ENCODE measurements at places on chromosomes 5 and 9.

DNA sequence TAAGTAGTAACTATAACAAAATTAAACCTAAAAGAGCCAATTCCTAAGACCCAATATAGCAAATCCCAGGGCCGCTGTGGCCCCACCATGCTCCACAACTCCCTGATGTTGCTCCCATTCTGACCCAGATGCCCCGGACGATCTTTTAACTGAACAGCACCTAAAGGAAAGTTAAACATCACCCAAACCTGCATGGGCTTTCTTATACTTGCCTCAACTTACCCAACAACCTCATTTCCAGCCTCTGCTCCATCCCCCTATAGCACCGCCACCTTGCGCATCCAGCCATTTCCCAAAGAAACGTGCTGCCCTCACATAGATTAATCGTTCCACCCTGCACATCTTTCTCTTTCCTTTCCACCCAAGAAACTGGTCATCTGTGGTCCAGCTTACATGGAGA, 54.6 kb downstream of the ZNF354C start:
- no peak for DNase-seq

- no peak for DNase-seq
Observed at GRCh38 chr5:67333171-67333570, 136.6 kb upstream of the CD180 start.

DNA sequence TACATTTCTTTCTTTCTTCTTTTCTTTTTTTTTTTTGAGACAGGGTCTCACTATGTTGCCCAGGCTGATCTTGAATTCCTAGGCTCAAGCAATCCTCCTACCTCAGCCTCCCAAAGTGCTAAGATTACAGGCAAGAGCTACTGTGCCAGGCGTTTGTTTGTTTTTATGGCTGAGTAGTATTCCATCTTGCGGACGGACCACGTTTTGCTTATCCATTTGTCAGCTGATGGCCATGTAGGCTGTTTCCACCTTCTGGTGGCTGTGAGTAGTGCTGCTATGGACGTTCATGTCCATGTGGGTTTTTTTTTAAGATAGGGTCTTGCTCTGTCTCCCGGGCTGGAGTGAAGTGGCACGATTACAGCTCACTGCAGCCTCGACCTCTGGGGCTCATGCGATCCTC, 2.5 kb downstream of the DOK3 start:
- no peak for DNase-seq

DNA sequence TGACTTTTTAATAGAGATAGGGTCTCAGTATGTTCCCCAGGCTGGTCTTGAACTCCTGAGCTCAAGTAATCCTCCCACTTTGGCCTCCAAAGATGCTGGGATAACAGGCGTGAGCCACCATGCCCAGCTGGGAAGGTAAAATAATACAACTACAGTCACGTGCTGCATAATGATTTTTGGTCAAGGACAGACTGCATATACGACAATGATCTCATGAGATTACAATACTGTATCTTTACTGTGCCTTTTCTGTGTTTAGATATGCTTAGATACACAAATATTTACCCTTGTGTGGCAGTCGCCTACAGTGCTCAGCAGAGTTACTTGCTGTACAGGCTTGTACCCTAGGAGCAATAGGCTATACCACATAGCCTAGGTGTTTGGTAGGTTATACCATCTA, 14.2 kb upstream of the IRF1 start:
- DNase-seq, result no peak

- DNase-seq, result peak; percentile 70
Observed at GRCh38 chr5:172559004-172559932, 81.8 kb upstream of the NEURL1B start.

DNA sequence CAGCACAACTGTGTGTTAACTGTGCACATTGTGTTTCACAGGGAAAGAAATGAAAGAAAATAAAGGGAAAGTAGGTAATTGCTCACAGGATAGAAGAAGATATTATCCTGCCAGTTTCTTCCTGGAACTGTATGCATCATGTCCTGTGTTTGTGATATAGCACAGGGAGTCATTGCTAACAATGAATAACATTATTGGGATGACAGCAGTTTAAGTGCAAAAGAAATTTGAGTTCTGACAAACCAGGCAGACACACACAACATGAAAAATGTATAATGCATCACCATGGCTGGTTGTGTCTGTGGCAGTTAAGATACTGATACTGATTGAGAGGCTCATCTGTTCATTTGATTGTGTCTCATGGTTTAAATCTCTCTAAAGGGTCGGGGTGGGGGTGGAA, 145.4 kb downstream of the SPATA31D1 start:
- no peak for DNase-seq

DNA sequence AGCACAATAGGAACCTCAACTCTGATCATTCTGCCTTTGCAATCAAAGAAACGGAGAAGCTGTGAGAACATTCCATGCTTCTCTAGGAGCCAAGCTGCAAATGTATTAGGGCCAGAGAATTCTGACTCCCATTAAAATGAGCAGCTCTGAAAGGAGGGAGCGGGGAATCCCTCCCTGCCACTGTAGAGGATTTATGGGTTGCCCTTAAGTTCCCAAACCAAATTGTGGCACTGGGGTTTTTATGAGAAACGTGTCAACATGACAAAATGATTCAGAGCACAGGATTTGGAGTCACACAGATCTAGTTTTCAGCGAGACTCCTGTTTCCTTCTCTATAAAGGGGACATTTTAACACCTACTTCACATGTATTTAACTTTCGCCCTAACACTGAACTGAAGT, 1.8 kb downstream of the IL6ST start:
- DNase-seq, result peak; percentile 17

- no peak for DNase-seq
Observed at GRCh38 chr5:131677115-131677514, 42.1 kb upstream of the RAPGEF6 start.

DNA sequence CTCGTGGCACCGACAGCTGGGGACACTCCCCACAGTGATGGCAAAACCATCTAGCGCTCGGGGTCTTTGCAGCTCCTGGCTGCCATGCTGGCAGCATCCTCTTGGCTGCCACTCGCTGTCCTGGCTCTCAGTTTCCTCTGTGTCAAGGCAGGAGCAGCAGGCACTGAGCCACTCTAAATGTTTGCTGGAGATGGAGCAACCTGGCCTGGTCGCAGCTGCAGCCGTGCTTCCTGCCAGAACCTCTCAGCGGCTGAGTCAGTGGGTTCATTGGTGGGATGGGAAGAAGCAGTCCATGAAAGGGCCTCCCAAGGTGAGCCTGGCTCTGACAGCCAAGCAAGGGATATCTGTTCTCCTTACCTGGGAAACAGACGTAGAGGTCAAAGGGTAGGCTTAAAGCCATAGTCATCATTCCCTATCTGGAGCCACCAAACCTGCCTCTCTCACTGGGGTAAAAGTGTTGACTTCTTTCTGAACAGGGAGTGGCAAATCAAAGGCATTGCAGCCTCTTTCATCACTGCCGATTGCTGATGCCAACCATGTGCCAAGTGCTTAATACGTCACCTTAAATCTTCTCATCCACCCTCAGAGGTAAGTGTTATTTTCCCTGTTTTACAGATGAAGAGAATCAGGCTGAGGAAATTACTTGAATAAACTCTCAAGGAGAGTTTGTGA, 304.8 kb upstream of the ZNF462 start:
- no peak for DNase-seq

Measured in posterior cingulate gyrus (tissue), 11 donors.